ENCODE measurements at places on chromosomes 2 and 18. TPM values are rescaled to one million over a fixed set of nuclear protein-coding genes. Genes with fewer than 3 reads are reported as not detected.

The ZNF512 gene
- polyA plus RNA-seq: 6.2 TPM

The KLHL14 gene
- polyA plus RNA-seq: 0.02 TPM

The NT5DC4 gene
- not detected for polyA plus RNA-seq

The HOXD12 gene
- polyA plus RNA-seq: not detected

The SERPINB11 gene
- not detected for polyA plus RNA-seq

The MATN3 gene
- polyA plus RNA-seq: 0.10 TPM

The POTEC gene
- not detected for polyA plus RNA-seq

The AKAIN1 gene
- polyA plus RNA-seq: not detected

The REG1B gene
- not detected for polyA plus RNA-seq

The POTEJ gene
- polyA plus RNA-seq: not detected

The B3GNT7 gene
- polyA plus RNA-seq: 0.74 TPM

DNA sequence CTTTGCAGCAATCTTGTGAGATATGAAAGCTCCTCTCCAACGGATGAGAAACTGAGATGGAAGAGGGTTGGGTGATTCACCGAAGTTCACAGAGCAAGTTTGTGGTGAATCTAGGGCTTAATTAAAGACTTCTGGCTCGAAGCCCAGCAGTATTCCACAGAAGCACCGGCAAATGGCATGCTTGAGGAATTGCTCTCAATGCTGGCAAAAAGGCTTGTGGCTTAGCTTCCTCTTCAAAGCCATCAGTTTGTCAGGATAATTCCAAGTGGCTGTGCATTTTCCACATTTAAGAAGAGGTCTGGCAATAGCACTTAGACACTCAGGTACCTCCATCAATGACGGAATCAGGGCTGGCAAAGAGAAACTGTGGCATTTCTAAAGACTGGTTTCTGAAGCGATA lies 98.7 kb upstream of the SLC66A3 start:
- DNase-seq: no peak

DNA sequence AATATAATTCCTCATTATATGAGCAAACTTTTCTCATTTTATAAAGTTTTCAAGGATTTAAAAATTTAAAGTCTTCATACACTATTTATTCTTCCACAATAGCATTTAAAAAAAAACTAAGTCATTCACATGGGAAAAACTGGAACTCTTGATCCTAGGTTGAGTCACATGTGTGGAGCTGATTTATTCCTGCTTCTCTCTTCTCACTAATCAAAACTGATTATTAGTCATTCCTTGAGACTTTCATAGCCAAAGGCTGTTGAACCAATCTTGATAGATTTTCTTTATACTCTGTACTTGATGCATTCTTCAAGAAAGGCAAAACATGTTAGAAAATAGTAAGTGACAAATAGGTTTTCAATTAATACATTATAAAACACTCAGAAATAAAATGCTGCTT lies 27.4 kb downstream of the NR4A2 start:
- no peak for DNase-seq

DNA sequence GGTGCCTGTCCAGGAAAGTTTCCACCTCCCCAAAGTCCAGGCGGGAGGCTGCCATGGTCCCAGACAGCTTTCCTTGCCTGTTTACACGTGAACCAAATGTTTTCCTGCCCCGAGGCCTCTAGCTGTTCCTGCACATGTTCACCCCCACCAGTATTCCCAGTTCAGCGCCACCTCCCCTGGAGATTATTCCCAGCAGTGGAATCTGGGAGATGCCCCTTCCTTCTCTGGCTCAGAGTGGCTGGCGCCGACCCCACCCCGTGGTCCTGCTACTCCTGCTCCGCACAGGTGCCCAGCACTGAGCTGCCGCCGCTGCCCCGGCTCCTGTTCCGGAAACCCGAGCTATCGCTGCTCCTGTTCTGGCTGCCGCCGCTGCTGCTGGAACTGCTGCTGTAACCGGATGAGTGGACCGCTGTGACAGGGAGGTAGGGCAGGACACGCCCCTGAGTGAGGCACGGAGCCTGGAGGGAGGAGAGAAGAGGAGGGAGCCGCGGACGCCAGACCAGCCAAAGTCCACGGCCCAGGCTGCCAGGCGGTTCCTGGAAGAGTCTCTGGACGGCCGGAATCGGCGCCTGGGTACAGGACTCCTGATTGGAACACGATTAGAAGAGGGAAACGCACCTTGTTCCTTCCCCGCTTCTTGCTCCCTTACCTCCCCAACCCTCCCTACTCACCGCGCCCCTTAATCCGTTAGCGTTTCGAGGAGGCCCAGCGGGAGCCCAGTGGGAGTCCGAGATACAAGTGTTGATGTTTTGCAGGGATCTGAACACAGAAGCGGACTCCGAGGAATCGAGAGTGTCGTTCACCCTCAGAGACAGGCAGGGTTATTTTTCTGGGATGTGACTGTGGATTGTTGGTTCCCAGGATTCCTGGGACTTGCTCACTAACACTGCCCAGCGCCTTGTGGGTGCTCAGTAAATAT lies at the start of gene PDE11A:
PDE11A (minus strand) TSS at position 395 of the 919 bp plus-strand sequence; CDS start at position 55, 340 bp downstream.
- DNase-seq: peak; percentile 72

- DNase-seq: no peak
These were observed 44.9 kb downstream of the NRP2 start for GRCh38 chr2:205727174-205727573.

- DNase-seq: no peak
These were observed 58.5 kb upstream of the SLC16A14 start for GRCh38 chr2:230127195-230127594.

DNA sequence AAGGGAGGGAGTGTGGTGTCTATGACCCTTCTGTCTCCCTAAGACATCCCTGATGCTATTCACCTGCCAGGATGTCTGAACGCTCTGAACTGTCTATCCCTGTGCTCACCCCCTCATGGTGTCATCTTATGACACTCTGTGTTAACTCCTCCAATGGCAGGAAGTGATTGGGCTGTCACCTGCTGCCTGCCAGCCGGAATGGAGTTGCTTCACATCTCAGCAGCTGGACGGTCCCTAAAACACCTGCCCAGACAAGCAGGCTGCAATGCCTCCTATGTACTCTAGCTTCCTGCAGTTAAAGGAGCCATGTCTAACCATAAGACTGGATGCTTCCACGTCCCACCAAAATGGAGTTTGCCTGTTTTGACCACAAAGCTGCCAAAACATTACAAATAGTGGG lies 99.9 kb downstream of the CPO start:
- no peak for DNase-seq

DNA sequence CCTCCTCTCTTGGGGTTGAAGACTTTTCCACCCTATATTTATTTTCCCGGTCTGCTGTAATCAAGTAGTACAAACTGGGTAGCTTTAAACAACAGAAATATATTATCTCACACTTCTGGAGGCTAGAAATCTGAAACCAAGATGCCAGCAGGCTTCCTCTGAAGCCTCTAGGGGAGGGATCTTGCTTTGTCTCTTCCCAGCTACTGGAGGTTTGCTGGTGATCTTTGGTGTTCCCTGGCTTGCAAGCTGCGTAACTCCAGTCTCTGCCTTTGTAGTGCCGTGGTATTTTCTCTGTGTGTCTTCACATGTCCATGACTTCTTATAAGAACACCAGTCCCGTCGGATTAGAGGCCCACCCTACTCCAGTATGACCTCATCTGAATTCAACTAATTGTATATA lies 44.4 kb downstream of the MYO3B start:
- no peak for DNase-seq

DNA sequence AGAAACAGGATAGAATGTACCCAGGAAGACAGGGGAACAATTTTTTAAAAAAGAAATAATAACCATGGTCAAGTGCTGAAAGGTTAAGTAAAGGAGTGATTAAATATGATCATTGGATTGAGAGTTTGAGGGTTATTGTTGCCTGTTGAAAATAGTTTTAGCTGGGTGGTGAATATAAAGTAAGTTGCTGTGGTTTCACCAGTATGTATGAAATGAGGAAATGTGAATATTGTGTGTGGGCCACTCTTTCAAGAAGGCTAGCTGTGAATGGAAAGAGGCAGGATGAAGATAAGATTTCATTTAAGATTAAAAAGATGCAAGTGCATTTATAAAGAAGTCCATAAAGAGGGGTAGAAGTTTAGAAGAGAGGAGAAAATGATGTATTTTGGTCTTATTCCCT lies 53.8 kb downstream of the GULP1 start:
- DNase-seq: no peak

DNA sequence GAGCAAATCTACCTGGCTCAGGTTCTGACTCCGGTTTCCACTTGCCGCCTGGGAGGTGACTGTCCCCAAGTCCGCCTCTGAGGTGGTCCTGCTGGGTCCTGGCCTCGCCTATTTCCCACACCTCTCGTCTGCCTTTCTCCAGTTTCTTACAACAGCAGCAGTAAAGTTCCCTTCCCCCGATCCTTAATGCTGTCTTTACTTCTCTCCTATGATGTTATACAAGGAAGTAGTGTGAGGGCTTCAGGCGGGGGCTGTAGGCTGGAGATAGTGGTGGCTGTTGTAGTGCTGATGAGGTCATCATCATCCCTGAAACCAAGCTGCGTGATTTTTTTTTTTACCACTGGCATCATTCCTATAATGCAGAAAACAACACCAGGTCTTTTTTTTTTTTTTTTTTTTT lies 18.9 kb downstream of the TGIF1 start:
- DNase-seq: no peak

DNA sequence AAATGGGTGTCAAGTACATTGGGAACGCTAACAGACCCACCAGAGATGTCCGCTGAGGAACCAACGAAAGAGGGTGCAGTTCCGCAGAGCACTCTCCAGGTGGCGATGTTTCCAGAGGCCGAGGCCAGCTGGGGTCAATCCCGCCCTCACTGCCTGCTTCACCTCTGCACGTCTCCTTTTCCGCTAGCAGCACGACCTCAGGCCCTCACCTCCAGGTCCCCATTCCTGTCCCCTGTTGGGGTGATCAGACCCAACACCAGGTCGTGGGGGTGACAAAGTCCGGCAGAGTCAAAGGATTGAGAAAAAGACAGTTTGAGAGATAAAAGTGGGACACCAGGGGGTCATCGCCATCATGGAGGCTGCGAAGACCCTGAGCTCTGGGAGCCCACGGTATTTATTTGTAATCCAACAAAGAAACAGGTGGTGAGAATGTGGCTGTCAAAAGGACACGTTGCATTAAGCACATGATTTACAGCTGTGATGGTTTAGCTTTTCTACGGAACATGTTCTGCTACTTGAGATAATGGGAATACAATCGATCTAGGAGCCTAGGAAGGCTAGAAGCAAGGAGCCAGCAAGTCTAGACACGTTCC lies 27.3 kb downstream of the ZAP70 start:
- peak; percentile 53 for DNase-seq

DNA sequence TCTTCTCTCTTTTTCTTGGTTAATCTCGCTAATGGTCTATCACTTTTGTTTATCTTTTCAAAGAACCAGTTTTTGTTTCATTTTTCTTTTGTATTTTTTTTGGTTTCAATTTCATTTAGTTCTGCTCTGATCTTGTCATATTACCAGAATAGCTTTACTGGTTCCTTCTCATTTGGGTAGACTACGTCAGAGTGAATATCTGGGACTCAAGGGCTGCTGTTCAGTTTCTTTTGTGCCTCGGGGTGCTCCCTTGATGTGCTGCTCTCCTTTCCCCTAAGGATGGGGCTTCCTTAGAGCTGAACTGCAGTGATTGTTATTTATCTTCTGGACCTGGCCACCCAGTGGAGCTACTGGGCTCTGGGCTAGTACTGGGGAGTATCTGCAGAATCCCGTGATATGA lies 29.4 kb upstream of the IL1RN start:
- no peak for DNase-seq

DNA sequence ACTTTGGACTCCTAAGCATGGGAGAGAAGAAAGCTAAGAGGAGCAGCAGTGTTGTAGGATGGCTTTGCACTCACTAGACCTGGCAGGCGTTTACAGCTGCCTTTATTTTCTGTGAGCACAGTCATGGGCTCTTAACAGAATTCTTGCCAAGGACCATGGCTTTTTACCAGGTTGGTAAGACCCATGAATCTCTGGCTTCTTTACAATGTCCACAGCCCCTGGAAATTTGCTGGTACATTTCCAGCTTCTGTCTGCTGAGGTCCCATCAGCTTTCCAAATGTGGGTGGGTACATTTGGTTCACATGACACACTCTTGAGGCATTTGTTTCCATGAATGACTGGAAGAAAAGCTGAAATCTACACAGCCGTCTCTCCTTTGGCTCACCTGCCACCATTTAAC lies 162.7 kb downstream of the PPP1R1C start:
- DNase-seq: no peak

GRCh38 chr2:126945118-126945517 lies 46.4 kb downstream of the TEX51 start:
- no peak for DNase-seq

GRCh38 chr18:23629444-23629946 lies 33.2 kb downstream of the ANKRD29 start:
- DNase-seq: no peak

GRCh38 chr2:234405462-234405861 lies 91.4 kb downstream of the ARL4C start:
- DNase-seq: no peak

GRCh38 chr2:210660-211059 lies 53.2 kb downstream of the SH3YL1 start:
- DNase-seq: no peak

GRCh38 chr2:43084699-43085091 lies 141.7 kb downstream of the ZFP36L2 start:
- no peak for DNase-seq

DNA sequence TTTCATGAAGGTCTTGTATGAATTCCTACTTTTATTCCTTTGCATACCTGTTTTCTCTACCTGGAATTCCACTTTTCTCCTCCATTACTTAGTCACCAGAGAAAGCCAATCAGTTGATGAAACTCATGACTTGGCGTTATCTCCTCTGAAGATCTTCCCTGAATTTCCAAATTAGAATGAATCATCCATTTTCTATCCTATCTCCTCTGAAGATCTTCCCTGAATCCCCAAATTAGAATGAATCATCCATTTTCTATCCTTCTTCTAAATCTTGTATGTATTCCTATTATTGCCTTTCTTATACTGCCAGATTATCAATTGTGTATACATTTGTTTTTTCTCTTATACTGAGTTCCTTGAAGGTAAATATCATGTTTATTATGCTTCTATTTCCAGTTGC lies 440.4 kb downstream of the CCDC85A start:
- DNase-seq: no peak

GRCh38 chr2:239576784-239577685 lies 176.2 kb upstream of the HDAC4 start:
- no peak for DNase-seq

Measured in liver (tissue), 10 donors.